ENCODE measurements at places on chromosomes 2 and 18. TPM values are rescaled to one million over a fixed set of nuclear protein-coding genes. Genes with fewer than 3 reads are reported as not detected.

The TP53I3 gene
- total RNA-seq: 45.7 TPM

GRCh38 chr2:222358876-222359275 is 60.1 kb upstream of the PAX3 start:
- no peak overlapping the region for H3K4me3 ChIP-seq
- no peaks in the 10 kb centered on the region for H3K27me3 ChIP-seq
- no peak for DNase-seq
- no peaks in the 10 kb centered on the region for H3K36me3 ChIP-seq

- no peak for DNase-seq
- H3K36me3 ChIP-seq: no peaks in the 10 kb centered on the region
- no peaks in the 10 kb centered on the region for H3K27me3 ChIP-seq
- no peak overlapping the region for H3K4me3 ChIP-seq
- no peak overlapping the region for H3K27ac ChIP-seq
Measured at GRCh38 chr18:59744271-59744721, 47.1 kb upstream of the CCBE1 start.

DNA sequence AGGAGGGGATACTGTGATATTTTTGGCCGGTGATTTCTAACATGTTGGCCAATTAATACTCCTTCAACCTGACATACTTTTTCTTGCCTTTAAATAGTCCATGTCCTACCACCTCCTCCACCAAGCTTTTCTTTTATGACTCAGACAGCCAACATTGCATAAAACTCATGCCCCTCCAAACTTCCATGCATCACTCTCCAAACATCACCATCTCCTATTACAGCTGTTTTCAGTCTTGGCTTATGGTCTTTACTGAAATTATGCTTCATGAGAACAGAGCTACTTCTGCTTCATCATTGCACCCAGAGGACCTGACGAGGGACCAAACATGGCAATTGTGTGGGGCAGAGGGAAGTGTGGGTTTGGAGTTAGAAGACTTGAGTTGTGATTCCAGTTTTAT is 305.4 kb downstream of the LPIN1 start:
- H3K27me3 ChIP-seq: no peaks in the 10 kb centered on the region
- H3K36me3 ChIP-seq: peaks cover 10% of the 10 kb centered on the region
- no peak for DNase-seq
- no peak overlapping the region for H3K27ac ChIP-seq
- H3K4me1 ChIP-seq: no peaks in the 10 kb centered on the region

DNA sequence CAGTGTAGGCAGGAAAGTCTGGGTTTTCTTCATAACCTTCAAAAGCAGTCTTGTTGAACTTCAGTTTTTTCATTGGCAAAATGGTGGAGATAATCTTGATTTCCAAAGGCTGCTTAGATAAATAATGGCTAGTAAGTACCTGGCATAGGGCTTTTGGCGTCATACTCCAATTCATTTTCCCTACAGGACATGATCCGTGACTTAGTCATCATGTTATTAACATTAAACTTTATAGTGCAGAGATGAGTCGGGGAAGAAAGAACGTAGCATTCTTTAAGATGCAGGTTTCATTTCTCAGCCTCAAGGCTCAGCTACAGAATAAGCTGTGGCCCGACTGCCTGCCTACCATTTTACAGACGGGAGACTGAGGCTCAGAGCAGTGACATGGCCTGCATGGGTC is 64.0 kb downstream of the RALBP1 start:
- H3K4me3 ChIP-seq: no peak overlapping the region
- no peak for DNase-seq
- H3K27me3 ChIP-seq: no peaks in the 10 kb centered on the region
- H3K4me1 ChIP-seq: no peaks in the 10 kb centered on the region
- peaks cover 27% of the 10 kb centered on the region for H3K36me3 ChIP-seq

- no peaks in the 10 kb centered on the region for H3K27me3 ChIP-seq
- H3K4me1 ChIP-seq: no peaks in the 10 kb centered on the region
- no peak overlapping the region for H3K27ac ChIP-seq
- H3K36me3 ChIP-seq: no peaks in the 10 kb centered on the region
- no peak overlapping the region for H3K4me3 ChIP-seq
Measured at GRCh38 chr2:217414429-217414828, 554.6 kb upstream of the TNP1 start.
